ENCODE measurements at places on chromosomes 2 and 18. TPM values are rescaled to one million over a fixed set of nuclear protein-coding genes. Genes with fewer than 3 reads are reported as not detected.

NCK2 gene
- 99.3 TPM for total RNA-seq

SLC40A1 gene
- total RNA-seq = 1.0 TPM

RGPD3 gene
- 0.26 TPM for total RNA-seq

GPAT2 gene
- 0.26 TPM for total RNA-seq

TTR gene
- not detected for total RNA-seq

G6PC2 gene
- total RNA-seq = not detected

ACYP2 gene
- total RNA-seq = 9.0 TPM

RAD51AP2 gene
- 0.13 TPM for total RNA-seq

AQP12B gene
- not detected for total RNA-seq

LHCGR gene
- not detected for total RNA-seq

DCDC2C gene
- total RNA-seq = not detected

ST8SIA3 gene
- not detected for total RNA-seq

STRADB gene
- total RNA-seq = 11.3 TPM

ANTXR1 gene
- 1.5 TPM for total RNA-seq

CABYR gene
- 0.90 TPM for total RNA-seq

C2orf66 gene
- under 0.01 TPM for total RNA-seq

SNED1 gene
- total RNA-seq = 0.38 TPM

STAT4 gene
- total RNA-seq = 12.3 TPM

MC4R gene
- total RNA-seq = under 0.01 TPM
